ENCODE measurements at places on chromosomes 12 and 14.

DNA sequence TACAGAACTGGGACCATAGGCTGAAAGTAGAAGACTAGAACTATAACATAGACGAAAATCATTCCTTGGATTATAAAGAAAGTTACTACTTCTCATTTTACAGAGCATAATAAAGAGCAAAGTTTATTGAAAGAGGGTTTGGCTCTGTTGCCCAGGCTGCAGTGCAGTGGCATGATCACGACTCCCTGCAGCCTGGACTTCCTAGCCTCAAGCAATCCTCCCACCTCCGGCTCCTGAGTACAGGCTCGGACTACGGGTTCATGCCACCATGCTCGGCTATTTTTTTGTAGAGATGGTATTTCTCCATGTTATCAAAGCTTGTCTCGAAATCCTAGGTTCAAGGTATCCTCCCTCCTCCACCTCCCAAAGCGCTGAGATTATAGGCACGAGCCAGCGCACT, 190.1 kb upstream of the FOXG1 start:
- no peak for DNase-seq

- no peak for DNase-seq
Observed at GRCh38 chr14:49408187-49408933, 177.8 kb downstream of the RPS29 start.

GRCh38 chr12:96714199-96714598, 192.9 kb upstream of the NEDD1 start:
- DNase-seq = no peak

GRCh38 chr12:79706676-79707075, 15.9 kb upstream of the PAWR start:
- DNase-seq = no peak

DNA sequence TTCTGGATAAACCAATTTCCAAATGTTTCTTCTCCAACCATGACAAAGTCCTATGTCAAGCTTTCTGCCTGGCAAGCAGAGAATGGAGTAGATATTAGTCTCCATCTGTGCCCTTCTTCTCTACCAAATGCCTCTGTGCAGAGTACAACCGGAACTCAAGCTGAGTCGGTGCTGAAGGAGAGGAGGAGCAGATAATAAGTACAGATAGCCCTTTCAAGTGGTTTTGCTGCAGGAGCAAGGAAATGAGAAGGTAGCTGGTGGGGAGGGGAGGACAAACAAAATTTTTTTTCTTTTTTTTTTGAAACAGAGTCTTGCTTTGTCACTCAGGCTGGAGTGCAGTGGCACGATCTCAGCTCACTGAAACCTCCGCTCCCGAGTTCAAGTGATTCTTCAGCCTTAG, 14.2 kb upstream of the HELB start:
- DNase-seq = no peak

- no peak for DNase-seq
Observed at GRCh38 chr12:4296751-4297150, 23.2 kb downstream of the CCND2 start.

DNA sequence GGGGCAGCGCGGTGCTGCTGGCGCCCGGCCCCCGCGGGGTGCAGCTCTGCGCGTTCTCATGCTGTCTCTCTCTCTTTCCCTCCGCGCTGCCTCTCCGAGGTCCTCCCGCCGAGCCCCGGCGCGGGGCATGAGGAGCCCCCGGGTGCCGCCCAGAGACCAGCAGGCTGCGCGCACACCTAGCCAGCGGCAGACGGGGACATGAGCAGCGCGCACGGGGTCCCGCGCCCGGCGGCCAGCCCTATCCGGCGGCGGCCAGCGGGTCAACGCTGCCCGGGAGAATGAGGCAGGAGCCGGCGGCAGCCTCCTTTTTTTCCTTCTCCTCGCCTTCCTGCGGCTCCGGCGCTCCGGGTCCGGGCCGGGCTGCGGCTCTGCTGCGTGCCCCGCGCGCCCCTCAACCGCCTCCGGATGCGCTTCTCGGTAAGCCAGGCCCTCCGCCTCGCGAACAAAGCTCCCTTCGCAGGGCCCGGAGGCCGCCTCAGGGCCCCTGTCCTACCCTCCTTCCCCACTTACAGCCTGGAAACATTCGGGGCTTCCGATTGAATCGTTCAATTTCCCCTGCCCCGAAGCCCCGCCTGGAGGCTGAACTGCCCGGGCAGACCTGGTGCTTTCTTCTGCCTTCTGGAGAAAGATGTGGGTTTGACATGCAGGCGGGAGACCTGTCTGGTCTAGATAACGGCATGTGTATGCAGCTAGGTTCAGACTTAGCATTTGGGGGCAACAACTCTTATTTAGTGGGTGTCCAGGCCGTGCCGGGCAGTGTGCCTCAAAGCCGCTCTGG, at the start of gene TUNAR:
TUNAR (plus strand) TSS at position 72 of the 778 bp plus-strand sequence.
- no peak for DNase-seq

DNA sequence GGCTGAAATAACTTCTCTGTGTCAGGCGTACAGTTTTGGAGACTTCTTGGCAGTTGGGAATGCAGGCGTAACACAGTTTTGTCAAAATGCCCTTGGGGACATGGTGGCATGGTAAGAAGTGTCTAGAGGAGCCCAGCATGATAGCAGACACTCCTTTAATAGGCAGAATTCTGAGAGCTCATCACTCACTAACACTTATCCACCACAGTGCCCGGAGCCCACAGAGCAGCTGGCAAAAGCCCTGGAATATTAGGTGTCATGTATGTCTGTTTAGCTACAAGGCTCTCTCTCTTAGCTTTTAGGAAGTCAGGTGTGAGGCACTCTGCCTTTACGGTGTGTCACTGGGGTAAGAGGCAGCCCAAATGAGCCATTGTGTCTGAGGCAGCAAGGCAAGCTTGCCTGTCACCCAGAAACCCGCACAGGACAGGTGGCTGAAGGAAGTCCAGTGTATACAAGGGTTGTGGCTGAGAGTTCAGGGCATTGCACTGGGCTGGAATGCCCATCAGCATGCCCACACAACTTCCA, 96.3 kb downstream of the ESRRB start:
- DNase-seq = no peak

All from type B pancreatic cell (in vitro differentiated cells).